Activated T-cell treated with anti-CD3 and anti-CD28 coated beads, Interleukin-2, amount 50 U/mL, for 4 hours (primary cell): ENCODE measurements at places on chromosomes 3 and 15. TPM values are rescaled to one million over a fixed set of nuclear protein-coding genes. Genes with fewer than 3 reads are reported as not detected.

The GPR171 gene
- 85.8 TPM for total RNA-seq

The PRTG gene
- total RNA-seq: not detected

The C3orf18 gene
- total RNA-seq: 11.2 TPM

The ANKUB1 gene
- total RNA-seq: not detected

The TUSC7 gene
- not detected for total RNA-seq

The UROC1 gene
- total RNA-seq: not detected

The FEZF2 gene
- not detected for total RNA-seq

- DNase-seq: no peak
Observed at GRCh38 chr3:152550284-152550683, 281.6 kb downstream of the MBNL1 start.

GRCh38 chr3:17076940-17077605 is 192.3 kb downstream of the PLCL2 start:
- DNase-seq: no peak

DNA sequence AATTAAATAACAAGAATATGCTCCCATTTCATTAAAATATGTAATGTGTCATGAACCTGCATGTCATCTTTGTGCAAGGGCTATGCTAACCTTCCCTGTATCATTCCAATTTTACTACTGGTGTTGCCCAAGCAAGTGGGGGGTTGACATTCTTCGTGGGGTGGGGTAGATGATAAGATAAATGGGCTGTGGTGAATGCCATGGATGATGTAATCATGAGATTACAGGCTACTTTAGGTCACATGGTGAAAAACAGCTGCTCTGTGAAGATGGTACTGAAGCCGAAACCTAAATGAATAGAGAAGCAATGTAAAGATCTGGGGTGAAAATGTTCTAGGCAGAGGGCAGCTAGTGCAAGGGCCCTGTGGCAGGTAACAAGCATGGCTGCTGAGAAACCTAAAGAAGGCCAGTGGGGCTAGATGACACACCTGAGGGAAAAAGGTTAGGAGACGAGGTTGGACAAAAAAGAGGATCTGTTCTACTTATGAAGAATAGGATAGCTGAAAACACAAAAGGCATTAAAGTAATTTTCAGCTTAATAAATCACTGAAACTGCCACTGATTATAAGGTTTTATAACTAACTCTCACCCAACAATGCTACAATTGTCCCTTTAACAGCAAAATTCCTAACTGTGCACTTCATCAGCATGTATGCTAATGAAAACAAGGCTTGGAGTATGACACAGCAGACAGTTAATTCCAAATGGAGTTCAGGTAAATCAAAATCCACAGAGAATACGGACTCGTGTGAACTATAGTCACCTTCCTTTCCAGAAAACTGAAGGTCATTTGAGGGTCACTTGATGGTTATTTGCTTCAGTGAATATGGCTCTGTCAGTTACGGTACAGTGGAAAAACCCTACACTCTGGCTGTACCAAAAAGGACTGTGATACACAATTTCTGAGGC is 35.0 kb downstream of the MTMR10 start:
- no peak for DNase-seq

- DNase-seq: no peak
Observed at GRCh38 chr3:44125882-44126281, 115.8 kb upstream of the TOPAZ1 start.

- DNase-seq: no peak
Observed at GRCh38 chr3:41173926-41174885, 25.1 kb upstream of the CTNNB1 start.

DNA sequence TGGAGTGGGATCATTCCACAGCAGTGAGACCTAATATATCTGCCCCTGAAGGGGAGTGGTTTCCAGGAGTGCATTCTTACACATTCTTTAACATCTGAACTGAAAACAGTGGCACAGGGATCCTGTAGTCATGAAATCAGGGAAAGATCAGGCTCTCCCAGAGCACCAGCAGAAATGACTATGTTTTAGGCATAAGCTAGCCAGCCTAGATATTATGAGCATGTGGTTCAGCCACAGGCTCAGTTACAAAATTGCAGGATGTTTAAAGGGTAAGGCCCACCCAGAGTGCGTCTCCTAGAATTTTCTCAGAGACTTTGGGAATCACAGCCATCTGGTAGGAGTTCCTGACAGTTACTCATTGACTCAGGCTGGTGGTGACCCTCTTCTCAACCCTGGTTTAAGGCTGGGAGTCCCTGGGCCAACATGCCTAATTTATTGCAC is 20.9 kb downstream of the FSTL1 start:
- DNase-seq: no peak

DNA sequence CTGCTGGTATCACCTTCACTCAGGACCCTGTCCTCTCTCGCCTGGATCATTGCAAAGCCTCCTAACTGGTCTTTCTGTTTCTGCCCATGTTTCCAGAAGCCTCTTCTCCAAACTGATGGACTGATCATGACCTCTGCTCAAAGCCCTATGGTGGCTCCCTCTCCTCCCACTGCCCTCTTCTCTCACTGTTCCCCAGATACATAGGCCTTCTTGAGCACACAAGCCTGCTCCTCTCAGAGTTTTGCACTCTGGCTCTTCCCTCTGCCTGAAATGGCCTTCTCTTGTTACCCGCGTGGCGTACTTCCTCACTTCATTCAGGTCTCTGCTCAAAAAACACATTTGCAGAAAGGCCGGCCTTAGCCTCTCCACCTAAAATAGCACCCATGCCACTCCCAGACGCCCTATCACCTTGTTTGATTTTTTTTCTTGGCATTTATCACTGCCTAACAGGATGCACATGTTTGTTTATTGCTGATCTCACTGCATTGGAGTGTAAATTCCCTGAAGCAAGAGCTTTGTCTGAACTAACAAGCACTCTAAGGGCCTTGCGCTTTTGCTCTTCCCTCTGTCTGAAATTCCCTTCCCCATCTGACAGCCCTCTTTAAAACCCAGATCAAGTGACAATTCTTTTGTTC is 1.4 kb upstream of the ETFA start:
- no peak for DNase-seq
